ENCODE measurements at places on chromosomes 13 and 19.

DNA sequence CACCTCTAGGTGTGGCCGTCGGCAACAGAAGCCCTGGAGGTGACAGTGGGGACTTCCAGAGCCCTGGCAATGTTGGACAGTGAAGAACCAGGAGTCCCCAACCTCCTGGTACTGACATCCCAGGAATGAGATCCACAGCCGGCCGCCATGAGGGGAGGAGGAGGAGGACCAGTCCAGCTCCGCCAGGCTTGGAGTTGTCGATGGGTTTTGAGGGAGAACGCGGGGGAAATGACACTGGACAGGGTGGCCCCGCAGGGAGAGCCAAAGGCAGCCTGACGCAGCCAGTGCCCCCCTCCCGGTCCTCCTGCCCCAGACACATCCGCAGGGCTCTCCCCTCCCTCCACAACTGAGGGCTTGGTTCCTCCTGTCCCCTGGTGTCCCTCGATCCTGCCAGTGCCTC is 57.9 kb downstream of the SPACA7 start:
- DNase-seq: no peak

- DNase-seq: no peak
Measured at GRCh38 chr19:17406887-17407196, 1.4 kb upstream of the BST2 start.

DNA sequence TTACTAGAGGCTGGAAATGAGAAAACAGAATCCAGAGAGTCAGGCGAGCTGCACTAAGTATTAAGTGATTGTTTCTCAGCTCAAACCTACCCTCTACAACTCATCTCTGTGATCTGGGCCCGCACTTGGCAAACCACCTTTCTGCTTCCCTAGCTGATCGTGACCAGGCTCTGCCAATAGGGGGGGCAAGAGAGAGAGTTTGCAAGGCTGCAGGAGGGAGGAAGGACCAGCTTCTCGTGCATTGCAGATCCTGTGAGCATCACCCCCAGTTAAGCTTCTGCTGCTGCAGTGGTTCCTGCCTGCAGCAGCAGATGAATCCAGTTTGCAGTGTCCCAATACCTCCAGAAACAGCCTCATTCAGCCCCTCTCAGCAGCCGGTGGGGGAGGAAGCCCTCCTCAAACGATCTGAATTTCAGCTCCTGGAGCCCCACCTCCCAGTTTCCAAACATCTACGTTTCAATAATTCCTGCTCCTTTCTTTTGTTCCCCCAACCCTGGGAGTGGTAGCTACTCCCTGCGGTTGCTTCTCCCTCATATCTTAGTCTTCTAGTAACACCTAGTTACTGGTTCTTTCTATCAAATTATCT is 20.0 kb downstream of the XRCC1 start:
- peak; percentile 71 for DNase-seq

- peak; percentile 63 for DNase-seq
Measured at GRCh38 chr19:10478903-10479384, 24.2 kb downstream of the KEAP1 start.

GRCh38 chr19:336067-336614 is 8.5 kb downstream of the MIER2 start:
- no peak for DNase-seq
